M059J (cell line): ENCODE measurements at places on chromosomes 7 and 10. TPM values are rescaled to one million over a fixed set of nuclear protein-coding genes. Genes with fewer than 3 reads are reported as not detected.

SLC16A12 gene
- total RNA-seq = 0.32 and 1.0 TPM in 2 replicates

DNA sequence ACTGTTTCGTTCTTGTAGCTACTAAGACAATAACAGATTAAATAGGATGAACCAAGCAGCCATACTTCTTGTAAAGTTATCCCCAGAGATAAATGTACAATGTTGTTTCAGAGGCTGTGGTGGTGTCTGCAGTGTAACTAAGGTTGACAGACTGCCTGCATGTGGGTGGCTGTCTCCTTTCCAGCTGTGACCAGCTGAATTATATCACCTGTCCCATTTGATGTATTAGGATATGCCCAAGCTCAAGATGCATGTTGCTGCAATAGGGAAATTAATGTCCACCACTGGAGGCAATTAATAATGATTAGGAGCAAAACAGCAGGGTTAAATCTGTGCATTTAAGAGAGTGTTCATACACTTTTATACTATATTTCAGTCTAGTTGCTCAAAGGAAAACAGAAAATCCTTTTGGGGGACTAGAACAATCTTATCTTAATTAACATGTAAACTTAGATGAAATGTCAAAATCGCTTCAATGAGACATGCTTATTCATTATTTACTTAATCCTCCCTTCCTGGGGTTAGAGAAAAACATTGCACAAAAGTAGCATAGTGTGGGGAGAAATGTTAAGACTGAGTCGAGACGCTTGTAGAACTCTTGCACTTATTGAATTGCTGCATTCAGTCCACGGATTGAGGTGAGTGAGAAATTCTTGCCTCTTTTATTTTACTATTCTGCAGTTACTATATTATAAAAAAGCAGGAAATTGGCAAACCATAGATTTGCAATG, 269.0 kb downstream of the SNX10 start:
- DNase-seq = no peak

OR2A1 gene
- 0.05 TPM in 1 of 2 replicates, not detected in the other for total RNA-seq

GIMAP8 gene
- total RNA-seq = not detected in 2 replicates

ZC3HAV1L gene
- total RNA-seq = 0.96 and 4.6 TPM in 2 replicates

DNA sequence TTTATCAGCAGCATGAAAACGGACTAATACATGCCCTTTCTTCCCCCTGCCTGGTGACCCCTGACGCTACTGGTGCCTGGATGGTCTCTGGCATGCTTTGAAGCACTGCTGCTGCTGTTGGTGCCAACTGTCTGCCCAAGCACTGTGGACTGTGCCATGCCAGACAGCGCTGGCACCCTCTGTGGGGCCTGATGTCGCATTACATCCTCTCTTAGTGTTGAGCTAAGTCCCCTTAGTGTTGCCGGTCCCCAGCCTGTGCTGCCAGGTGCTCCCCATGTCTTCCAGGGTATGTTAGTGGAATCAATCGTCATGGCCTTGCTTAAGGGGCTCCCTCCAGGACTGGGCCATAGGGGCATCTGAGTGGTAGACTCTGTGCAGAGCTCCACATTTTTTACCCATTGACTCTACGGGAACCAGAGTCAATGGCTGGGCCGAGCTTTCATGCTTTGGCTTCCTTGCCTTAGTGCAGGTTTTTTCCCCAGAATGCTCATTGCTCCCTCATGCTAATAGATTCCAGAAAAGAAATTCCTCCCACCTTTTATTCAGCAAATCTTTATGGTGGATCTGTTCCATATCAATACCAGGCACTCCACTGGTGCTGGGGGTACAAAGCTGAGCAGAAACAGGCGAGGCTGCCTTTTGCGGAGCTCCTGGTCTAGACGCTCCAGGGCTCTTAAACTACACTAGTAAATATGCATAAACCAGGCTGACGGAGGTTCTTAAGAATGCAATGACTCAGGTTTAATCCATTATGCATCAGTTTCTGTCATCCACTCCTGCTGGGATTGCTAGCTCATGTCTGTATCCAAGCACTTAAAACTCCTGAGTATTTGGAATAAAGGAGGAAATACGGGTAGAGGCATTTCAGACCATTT, 21.8 kb upstream of the MRC1 start:
- DNase-seq = peak; percentile 92

DNA sequence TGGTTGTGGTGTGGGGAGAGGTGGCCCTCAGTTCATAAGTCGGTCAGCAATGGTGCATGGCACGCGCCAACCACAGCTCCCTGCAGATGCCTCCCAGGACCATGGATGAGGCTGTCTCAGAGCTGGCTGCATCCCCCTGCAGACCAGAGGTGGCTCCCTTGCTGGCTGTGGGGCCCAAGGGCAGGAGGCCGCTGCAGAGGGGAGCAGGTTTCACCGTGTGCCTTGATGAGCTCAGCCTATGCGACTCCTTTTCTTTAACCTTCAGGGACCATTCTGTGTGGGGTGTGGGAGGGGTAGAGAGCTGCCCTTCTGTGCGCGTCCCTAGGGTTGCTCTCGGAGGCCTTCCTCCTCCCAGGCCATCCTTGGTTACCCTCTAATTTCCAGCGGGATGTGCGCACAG, 152.4 kb downstream of the ACTR3B start:
- DNase-seq = no peak

DNA sequence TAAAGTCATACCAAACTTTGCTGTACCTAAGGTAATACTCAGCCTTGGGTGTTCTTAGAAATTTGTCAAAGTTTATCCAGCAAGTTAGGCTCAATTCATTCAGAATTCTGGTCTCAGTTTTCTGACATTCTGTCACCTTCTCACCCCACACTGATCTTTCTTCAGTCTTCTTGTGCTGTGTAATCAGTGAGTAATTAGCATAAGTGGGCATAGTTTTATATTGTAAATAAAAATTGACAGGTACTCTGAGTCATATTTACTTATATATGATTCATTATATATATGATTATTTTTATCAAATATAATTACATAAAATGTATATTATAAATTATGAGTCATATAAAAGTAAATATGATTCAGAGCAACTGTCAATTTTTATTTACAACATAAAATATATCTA, 170.9 kb upstream of the MAGI2 start:
- DNase-seq = no peak

DNA sequence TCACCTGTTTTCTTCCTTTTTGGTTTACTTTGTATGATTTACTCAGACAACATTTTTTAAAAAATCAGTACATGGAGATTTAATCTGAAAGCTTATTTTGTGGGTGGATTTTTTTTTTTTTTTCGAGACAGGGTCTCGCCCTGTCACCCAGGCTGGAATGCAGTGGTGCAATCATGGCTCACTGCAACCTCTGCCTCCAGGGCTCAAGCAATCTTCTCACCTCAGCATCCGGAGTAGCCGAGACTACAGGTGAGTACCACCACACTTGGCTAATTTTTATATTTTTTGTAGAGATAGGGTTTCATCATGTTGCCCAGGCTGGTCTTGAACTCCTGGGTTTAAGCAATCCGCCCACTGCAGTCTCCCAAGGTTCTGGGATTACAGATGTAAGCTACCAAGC, 2.5 kb downstream of the GSTO1 start:
- DNase-seq = no peak

AMZ1 gene
- total RNA-seq = 0.57 and 1.2 TPM in 2 replicates

UBE3C gene
- 47.1 and 72.7 TPM in 2 replicates for total RNA-seq

GRCh38 chr10:112434988-112435619, 11.6 kb downstream of the ZDHHC6 start:
- DNase-seq = peak; percentile 52

GRCh38 chr7:36315309-36315944, 74.2 kb upstream of the ANLN start:
- DNase-seq = peak; percentile 34

SUGCT gene
- total RNA-seq = 5.6 and 6.9 TPM in 2 replicates

DNA sequence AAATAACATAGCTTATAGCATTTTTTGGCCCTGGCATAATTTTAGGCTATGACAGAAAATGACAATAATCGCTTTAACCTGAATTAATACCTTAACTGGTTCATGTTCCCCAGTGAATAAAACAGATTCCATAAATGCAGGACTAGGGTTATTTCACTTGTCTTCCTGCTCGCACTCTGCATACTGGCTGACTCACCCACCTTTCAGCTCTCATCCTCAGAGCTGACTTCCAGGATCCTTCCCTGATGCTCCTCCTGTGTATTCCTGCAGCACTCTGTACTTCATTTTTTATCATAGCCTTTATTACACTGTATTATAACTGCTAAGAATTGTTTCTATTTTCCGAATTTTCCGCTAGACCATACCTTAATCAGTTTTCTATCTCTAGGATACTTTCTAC, 123.7 kb downstream of the AVL9 start:
- DNase-seq = peak; percentile 48

GRCh38 chr10:107164992-107165391, 486 bp upstream of the SORCS1 start:
- DNase-seq = no peak

- no peak for DNase-seq
Measured at GRCh38 chr7:148296994-148297644, 293.4 kb upstream of the C7orf33 start.

GRCh38 chr10:60376221-60377041, 13.2 kb downstream of the ANK3 start:
- DNase-seq = no peak

DNA sequence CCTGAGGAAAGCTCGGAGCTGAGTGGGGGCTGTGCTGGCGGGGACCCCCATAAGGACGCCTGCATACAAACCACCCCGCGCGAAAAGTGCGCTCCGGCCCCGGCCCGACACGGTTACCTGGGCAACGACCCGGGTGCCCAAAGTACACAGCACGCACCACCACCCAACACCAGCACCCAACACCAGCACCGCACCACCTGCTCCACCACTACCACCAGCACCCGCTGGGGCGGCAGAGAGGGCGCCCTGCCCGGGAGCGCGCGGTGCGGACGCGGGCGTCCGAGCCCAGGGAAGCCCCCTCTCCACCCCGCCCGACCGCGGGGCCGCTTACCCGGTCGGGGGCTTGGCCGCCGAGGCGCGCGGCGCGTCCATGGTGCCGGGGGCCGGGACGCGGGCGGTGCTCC, 345 bp downstream of the COBL start:
- no peak for DNase-seq

GRCh38 chr7:140262242-140262903, 85.6 kb upstream of the KDM7A start:
- no peak for DNase-seq
